SW480 (cell line): ENCODE measurements at places on chromosomes 4 and X.

- DNase-seq = no peak
Observed at GRCh38 chr4:89137695-89138094, 26.4 kb downstream of the TIGD2 start.

- peak; percentile 51 for DNase-seq
Observed at GRCh38 chr4:51843309-51844152, 578 bp downstream of the DCUN1D4 start.

GRCh38 chr4:6942238-6942800 is 32.7 kb downstream of the TBC1D14 start:
- DNase-seq = peak; percentile 79

GRCh38 chr4:180589575-180589974 is 1653.6 kb upstream of the TENM3 start:
- no peak for DNase-seq

- no peak for DNase-seq
Observed at GRCh38 chr4:80155316-80155982, 41.9 kb upstream of the PRDM8 start.

DNA sequence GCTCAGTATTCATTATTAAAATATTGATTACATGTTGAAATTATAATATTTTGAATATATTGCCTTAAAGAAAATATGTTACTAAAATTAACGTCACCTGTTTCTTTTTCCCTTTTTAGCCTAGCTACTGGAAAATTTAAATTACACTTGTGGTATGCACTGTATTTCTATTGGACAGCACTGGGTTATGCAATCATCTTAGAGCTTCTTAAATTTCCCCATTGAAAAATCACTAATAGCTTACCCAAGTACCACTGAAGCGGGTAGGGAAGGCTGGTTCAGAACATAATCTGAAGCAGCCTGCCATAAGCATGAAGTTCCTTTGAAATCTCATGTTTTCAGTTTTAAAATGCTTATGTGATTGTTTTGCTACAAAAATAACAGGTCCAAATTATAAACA is 49.5 kb upstream of the TFDP3 start:
- DNase-seq = no peak

- no peak for DNase-seq
Observed at GRCh38 chr4:48913346-48913745, 6.8 kb upstream of the OCIAD2 start.
